ENCODE measurements at places on chromosomes 4 and X.

DNA sequence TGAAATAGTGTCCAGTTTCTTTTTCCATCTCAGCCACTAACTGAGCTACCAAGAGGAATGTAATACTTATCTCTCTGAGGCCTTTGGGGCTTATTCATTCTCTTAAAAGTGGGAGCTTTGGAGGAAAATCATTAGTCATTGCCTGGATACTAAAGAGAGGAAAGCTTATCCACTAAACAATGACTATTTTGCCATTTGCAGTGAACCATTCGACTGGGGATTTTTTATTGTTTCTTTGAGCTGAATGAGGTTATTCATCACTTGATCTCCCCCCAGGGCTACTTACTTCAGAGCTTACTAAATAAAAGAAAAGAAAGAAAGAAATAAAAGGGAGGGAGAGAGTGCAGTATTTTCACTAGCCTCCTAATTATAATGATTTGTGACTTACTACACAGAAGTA lies 1329.5 kb upstream of the TENM3 start:
- no peak for DNase-seq

- no peak for DNase-seq
Observed at GRCh38 chr4:52957220-52957686, 95.1 kb downstream of the RASL11B start.

DNA sequence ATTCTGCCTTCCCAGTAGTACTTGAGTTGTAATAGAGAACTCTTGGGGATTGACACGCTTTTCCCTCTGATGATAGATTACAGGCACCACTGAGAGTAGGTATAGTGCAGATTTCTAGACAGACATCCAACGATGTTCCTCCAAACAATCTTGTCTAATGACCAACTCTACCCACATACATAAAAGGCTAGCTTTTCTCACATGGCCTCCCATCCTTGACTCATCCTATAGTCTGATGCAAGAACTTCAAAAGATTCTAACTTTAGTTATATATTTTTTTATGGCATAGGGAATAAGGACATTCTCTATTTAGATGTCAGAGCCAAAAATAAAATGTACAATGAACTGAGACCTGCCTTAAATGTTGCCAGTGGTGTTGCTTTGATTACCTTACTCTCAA lies 60.9 kb downstream of the GLRA2 start:
- DNase-seq: no peak

DNA sequence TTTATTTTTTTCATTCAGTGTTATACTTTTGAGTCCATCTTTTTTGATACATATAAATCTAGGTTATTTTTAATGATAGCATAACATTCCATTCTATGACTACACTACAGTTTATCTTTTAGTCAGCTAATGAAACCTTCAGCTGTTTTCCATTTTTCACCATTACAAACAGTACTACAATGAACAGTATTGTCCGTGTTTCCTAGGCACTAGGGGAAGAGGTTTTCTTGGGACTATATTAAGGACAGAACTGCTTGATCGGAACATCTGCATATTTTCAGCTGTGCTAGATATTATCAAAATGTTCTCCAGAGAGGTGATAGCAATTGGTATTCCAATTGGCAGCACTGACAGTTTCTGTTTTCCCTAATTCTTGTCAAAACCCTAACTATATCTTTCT lies 44.3 kb upstream of the HCCS start:
- DNase-seq: no peak

DNA sequence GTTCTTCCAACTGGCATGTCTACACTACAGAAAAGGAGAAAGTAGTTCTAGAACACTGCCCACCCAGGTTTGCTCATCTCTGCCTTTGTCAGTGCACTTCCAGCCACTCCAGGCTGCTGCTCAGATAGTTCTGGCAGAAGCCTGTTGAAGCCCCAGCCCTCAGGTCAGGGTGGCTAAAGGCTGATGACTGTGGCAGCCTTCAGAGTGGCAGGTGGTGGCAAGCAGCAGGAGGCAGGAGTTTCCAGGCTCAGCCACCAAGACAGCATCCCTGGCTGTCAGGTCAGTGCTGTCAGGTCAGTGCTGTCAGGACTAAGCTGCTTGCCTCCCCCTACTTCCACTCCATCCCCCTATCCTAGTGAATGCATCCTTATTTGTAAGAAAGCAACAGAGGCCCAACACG lies 100.4 kb downstream of the MAMLD1 start:
- no peak for DNase-seq

- no peak for DNase-seq
Observed at GRCh38 chrX:84118315-84118714, 69.7 kb downstream of the RPS6KA6 start.

- DNase-seq: no peak
Observed at GRCh38 chrX:56963377-56963776, 32.0 kb downstream of the SPIN3 start.

- DNase-seq: no peak
Observed at GRCh38 chrX:46582966-46583365, 9.4 kb downstream of the CHST7 start.

DNA sequence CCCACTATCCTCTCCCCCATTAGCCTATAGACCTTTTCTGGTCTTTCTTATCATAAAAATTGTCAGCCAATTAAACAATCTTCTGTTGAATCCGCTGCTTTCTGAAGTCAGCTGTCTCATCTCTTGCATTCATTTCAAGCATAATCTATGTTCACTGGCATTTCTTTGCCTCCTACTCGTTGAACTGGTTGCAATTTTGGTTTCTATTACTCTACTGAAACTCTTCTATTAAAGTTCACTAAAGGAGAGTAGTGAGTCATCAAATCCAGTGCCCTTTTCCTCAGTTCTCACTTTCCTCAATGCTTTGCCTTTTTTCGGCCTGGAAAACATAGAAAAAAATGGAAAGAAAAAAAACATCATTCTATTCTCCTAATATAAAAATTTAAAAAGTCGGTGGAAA lies 23.9 kb upstream of the CXCL13 start:
- DNase-seq: no peak

DNA sequence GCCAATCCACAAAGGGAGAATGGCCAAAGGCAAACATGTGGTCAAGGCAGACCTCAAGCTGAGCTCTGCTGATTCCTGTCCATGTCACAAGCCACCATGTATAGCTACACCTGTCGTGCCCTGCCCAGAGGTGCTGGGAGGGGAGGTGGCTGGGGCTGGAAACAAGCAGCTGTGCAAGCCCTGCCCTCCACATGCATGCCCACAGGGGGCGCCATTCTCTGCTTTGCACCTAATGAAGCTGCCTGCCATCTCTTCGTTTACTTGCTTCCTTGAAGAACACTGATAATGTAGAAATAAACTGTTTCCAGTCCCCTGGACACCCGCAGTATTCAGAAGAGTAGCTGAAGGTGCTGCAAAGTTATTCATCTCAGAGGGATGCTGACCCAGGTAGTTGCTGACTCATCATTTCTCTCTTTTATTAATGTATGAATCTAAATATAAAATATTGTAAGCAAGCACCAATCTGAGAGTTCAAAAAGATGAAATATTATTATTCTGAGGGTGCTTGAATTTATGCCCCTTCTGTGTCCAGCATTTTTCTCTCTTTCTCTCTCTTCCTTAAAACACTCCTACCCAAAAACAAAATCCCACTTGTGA lies 278.6 kb downstream of the ADGRA3 start:
- DNase-seq: peak; percentile 3

GRCh38 chr4:6943012-6943884 lies 33.6 kb downstream of the TBC1D14 start:
- DNase-seq: no peak

DNA sequence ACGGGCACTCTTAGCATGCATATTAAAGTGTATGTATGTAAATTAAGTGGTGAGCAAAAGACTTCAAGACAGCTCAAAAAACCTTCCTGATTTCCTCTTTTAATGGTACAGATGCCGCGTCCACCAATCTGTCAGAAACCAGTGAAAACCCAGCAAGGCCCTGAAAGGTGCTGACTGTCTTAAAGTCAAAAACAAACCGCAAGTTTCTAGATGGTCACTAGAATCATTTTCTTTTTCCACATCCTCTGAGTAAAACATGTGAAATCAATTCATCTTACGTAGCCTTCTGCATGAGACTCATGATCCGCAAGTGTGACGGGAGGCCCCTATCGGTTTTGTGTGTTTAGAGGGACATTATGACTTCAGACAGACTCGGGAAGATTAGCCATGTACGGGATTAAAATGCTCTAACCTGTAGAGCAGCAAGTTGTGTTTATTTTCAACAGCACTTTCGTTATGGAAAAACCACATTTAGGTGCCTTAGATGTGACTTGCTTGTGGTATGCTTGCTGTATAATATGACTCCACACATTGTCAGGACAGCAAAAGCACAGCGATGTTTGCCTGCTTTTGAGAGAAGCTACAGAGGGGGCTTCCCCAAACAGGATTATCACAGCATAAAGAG lies 88.2 kb upstream of the STS start:
- DNase-seq: no peak

DNA sequence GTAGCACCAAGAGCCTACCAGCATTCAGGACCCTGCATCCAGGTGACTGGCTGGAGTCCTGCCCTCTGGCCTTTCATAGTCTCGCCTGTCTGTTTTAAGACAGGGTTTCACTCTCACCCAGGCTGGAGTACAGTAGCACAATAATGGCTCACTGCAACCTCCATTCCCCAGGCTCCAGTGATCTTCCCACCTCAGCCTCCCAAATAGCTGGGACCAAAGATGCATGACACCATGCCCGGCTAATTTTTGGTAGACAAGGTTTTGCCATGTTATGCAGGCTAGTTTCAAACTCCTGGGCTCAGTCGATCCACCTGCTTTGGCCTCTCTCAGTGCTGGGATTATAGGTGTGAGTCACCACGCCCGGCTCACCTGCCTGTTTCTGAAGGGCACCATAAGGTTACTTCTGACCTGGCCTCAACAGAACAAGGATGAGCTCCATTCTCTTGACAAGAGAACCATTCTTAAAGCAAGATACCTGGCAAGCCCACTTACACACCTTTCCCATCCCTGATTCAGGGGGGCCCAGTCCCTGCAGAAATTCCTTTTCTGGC lies 6.7 kb downstream of the RPS4X start:
- no peak for DNase-seq

DNA sequence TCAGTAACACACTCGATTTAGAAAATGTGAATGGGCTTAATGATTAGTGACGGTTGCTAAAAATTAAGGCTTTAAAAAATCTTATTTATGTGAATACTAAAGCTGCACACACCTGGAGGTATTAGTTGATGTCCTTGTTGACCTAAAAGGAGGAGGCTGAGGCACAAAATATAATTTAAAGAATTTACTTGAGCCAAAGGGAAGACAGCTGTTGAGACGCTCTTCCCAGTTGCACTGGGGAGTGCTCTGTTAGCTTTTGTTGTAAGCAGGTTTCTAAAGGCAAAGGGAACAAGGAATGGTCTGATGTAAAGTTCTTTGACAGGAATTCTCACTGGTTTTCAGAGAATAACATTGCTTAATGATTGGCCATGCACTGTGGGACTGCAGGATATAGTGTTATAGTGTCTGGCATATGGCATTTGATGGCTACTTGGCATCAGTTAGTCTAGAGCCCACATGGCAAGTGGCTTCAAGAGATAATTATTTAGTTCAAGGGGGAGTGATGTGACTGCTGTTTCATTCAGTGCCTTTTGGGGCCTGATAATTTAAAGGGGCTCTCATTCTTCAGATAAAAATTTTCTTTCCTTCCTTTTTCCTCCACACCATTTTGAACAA lies 30.8 kb upstream of the PGM2 start:
- no peak for DNase-seq

DNA sequence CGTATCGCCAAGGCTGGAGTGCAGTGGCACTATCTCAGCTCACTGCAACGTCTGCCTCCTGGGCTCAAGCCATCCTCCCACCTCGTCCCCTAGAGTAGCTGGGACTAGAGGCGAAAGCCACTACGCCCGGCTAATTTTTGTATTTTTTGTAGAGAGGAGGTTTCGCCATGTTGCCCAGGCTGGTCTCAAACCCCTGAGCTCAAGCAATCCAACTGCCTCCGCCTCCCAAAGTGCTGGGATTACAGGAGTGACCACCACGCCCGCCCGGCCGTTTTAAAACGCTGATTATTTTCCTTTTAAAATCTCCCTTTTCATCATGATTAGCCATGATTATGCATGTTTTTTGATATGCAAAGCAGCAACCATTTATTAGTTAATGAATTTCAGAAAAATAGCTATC lies 2.2 kb downstream of the N4BP2 start:
- DNase-seq: no peak

DNA sequence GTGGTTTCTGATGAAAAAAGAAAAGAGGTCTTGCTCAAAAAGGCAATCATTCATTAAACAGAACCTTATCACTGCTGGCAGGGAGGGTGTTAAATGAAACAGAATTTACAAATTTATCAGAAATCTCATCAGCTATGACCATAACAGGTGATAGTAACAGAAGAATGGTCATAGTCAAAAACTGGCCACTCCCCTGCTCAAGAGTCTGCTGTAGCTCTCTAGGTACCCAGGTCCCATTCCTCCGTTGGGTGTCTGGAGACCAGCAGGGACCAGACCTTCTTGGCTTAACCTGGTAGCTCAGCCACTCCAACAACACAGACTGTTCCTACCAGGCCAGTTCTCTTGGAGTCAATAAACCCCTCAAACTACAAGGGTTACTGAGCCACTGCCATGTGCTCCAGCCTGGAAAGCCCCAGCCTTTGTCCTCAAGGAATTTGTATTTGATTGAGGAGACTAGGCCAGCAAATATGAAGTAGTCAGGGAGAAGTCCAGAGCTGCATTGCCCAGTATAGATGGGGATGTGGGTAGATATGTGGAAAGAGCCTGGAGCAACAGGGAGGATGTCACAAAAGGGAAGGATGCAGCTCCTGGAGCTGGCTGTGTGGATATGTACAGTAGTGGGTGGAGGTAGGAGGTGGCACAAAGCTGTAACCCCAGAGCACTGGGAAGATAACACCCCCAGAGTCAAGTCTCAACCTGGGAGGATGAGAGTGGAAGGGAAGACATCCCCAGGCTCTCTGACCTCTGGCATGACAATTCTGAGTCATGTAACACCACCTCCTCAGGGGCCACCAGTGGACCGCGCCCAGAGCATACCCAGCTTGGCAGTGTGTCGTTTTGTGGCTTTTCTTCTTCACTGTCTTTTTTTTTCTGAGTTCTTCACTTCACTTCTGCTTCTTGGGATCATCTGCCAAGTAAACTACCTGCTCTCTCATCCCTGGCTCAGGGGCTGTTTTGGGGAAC lies 21.9 kb downstream of the RASL11B start:
- no peak for DNase-seq

- DNase-seq: no peak
Observed at GRCh38 chr4:137946453-137947174, 295.5 kb downstream of the SLC7A11 start.

DNA sequence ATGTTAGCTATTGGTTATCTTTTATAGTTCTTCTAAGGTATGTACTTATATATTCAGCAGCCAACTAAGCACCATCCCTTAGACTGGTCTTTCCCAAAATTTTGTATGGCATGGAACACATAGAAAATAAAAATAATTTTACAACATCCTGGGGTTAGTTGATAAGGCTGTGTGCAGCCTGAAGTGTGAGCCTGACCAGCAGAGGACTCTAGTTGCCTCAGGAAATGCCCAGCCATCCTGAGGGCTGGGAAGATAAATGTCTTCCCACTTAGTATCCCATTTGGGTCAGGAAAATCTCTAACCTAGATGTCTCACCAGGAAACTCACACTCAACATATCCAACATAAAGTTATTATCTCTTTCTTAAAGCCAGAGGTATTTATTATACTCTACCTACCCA lies 251.4 kb upstream of the POF1B start:
- DNase-seq: no peak
